SW 1271 (cell line): ENCODE measurements at places on chromosomes 4 and X.

- no peak for DNase-seq
Measured at GRCh38 chrX:153968754-153969124, 2.9 kb downstream of the HCFC1 start.

DNA sequence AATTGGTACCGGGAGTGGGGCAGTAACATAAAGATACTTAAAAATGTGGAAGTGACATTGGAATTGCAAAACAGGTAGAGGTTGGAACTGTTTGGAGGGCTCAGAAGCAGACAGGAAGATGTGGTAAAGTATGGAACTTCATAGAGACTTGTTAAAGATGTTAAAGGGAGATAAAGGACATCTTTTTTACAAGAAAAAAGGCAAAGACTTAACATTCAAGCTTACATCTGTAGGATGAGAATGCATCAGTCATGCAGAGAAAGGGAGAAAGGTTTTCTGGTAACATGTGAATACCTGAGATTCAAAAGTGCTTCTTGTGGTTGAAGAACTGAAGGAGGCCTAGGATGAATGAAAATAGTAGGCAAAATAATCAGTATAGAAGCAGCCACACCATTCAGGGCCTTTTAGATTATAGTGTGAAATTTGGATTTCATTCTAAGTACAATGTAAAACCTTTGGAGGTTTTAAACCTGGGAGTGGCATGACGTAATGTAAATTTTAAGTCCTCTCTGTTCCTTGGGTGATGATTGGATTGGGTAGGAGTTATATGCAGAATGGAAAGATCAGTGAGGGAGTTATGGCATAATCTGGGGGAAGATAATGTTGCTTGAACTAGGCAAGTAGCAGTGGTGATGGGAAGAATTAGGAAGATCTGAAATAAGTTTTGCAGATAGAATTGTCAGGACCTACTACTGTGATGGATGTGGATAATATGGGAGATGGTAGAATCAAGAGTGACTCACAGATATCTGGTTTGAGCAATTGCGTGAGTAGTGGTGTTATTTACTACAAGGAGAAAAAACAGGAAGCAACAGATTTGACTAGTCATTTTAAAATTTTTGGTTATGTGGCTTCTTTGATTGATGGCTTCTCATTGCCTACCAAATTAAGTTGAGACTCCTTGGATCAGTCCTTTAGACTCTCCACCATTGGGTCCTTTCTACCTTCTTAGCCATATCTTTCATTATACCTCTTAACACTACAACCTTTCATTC lies 138.7 kb downstream of the VSIG4 start:
- no peak for DNase-seq

- DNase-seq, result no peak
Measured at GRCh38 chrX:20456971-20457370, 190.3 kb upstream of the RPS6KA3 start.

GRCh38 chr4:177348348-177348747 lies 38.7 kb downstream of the NEIL3 start:
- DNase-seq, result no peak

GRCh38 chr4:772776-773175 lies 53.2 kb downstream of the CPLX1 start:
- no peak for DNase-seq

- DNase-seq, result no peak
Measured at GRCh38 chr4:137703195-137703594, 170.9 kb upstream of the PCDH18 start.

DNA sequence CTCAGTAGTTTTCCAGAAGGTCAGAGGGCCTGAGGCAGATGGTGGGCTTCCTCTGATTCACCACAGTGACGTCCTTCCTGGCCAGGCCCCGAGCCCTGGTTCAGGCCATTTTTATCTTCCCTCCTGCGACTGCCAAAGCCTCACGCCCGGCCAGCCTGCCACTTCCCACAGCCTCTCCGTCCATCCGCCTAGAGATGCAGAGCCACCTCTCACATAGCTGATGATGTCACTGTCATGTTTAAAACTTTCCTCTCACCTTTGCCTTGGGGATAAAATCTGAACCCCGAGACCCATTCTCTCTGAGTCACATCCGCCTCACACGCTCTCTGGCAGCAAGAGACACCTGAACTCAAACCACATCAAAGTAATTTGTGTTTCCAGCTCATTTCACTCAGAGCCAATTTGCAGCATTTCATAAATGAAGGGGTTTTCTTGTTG lies 175.3 kb downstream of the QDPR start:
- DNase-seq, result no peak

- DNase-seq, result no peak
Measured at GRCh38 chrX:2595258-2595657, 94.5 kb upstream of the DHRSX start.

- DNase-seq, result no peak
Measured at GRCh38 chrX:120813982-120814381, 61.7 kb downstream of the CT47B1 start.

- DNase-seq, result no peak
Measured at GRCh38 chrX:85592980-85593379, 213.5 kb upstream of the POF1B start.

DNA sequence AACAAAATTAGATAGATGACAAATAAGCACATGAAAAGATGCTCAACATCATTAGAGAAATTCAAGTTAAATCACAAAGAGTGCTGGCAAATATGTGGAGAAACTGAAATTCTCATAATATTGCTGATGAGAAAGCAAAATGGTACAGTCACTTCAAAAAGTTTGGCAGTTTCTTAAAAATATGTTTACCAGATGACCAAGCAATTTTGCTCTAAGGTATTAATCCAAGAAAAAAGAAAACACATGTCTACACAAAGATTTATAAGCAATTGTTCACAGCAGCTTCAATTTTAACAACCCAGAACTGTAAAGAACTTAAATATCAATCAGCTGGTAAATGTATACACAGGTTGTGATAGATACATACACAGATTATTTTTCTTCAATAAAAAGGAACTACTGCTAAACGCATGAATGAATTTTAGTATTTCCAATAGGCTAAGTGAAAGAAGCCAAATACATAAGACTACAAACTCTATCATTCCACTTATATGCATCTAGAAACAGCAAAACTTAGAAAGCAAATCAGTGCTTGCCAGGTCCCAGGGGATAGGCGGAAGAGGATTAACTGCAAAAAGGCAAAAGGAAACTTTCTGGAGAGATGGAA lies 11.7 kb downstream of the OTUD4 start:
- no peak for DNase-seq

GRCh38 chr4:105568584-105568983 lies 16.2 kb downstream of the ARHGEF38 start:
- no peak for DNase-seq

DNA sequence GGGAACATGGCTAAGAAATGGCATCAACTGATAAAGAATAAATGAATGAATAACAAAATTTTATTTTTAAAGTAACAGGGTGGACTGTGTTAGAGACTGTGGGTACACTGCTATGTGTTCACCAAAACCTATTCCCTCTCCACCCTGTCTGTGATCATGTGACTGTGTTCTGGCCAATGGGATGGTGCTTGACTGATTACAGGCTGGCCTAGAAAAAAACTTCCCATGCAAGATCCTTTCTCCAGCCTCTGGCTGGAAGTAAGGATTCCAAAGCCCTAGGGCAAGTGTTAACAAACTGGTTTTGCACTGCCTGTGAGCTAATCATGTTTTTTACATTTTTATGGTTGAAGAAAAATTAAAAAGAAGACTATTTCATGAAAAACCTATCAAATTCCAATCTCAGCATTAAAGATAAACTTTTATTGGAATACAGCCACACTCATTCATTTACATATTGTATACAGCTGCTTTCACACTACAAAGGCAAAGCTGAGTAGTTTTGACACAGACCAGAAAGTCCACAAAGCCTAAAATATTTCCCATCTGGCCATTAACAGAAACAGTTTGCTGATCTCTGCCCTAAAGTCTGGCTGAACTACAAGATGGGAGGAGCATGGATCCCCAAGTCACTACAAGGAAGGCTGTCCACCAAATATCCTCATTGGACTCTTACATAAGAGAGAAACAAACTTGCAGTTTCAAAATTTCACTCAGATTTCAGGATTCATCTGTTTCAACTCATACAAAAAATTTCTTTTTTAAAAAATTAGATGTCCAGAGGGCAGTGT lies 133.2 kb downstream of the ARHGAP6 start:
- no peak for DNase-seq

GRCh38 chr4:125704726-125705125 lies 390.0 kb downstream of the FAT4 start:
- DNase-seq, result peak; percentile 10

DNA sequence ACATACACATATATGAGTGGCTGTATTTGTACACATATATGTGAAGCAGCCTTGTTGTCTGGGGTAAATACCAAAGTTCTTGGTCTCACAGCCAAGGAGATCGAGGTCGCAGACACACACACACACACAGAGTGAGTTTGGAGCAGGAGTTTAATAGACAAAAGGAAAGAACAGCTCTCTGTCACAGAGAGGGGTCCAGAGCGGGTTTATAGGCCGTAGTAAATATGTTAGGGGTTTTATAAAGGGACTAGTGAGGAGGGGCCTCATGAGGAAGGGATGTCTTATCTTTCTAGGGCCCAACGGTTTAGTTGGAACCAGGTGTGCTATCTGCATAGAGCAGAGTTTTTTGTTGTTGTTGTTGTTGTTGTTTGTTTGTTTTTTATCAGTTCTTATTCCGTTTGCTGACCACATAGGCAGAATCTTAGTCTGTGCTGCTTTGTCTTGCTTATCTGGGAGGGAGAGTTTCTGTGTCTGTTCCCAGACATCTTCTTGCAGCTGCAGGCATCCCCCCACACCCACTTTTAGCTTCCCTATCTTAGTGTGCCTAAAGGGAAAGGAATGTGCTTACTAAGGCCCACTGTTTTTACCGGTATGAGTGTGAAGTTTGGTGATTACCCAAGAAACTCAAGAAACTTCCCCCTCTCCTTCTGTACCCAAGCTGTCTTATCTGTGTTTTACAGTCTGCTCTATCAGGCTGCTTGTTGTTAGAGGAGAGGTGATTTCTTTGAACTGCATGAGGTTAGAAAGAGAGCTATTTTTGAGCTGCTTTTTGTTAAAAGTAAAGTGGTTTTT lies 91.9 kb downstream of the TENT5D start:
- DNase-seq, result no peak

GRCh38 chr4:4344915-4345527 lies 41.9 kb upstream of the NSG1 start:
- DNase-seq, result no peak

GRCh38 chrX:135973025-135973547 lies 702 bp downstream of the MMGT1 start:
- peak; percentile 43 for DNase-seq

DNA sequence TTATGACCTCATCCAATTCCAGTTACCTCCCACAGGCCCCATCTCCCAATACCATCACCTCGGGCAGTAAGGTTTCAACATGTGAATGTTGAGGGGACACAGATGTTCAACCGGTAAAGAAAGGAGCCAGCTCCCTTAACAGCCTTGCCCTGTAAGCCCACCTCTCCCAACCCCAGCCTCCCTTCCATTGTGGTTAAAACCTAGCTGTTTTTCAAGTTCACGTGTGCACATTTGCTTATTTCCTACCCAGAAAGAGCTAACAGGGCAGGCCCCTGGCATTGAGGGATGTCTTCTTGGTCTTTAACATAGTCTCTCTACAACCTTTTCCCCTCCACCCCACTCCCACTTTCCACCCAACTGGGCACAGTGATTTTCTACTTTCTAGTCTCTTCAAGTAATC lies 385.7 kb downstream of the FBXW7 start:
- DNase-seq, result no peak

DNA sequence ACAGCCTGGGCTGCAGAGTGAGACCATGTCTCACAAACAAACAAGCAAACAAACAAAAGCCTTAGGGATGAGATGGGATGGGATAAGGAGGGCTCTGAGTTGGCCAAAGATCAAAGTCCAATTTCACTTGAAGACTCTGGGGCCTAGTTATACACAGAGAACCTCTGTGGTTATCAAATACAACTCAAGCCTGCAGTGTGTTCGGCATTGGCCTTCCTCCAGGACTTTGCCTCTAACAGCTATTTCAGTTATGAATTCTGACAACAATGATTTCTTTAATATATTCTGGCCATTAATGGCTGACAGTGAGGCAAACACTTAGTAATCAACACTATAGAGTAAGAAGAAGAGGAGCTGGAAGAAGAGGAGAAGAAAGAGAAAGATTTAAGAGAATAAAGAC lies 171.1 kb downstream of the PDGFRA start:
- DNase-seq, result no peak

DNA sequence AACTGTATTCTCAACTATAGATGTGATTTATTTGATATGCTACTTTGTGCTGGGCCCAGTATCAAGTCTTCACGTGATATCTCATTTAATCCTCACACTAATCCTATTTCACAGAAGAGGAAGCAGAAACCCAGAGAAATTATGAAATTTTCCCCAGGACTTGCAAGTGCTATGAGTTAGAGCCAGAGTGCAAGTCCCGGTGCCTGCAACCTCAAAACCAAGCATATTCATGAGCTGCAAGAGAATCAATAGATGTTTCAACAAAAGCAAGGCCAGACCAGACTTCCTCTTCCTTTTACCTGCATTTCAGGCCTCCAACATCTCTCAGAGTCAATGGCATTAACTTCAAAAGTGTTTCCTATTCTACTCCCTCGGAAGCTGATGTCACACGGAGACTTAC lies 92.2 kb upstream of the GATB start:
- no peak for DNase-seq

- DNase-seq, result no peak
Measured at GRCh38 chrX:63250253-63250868, 100.8 kb downstream of the SPIN4 start.

DNA sequence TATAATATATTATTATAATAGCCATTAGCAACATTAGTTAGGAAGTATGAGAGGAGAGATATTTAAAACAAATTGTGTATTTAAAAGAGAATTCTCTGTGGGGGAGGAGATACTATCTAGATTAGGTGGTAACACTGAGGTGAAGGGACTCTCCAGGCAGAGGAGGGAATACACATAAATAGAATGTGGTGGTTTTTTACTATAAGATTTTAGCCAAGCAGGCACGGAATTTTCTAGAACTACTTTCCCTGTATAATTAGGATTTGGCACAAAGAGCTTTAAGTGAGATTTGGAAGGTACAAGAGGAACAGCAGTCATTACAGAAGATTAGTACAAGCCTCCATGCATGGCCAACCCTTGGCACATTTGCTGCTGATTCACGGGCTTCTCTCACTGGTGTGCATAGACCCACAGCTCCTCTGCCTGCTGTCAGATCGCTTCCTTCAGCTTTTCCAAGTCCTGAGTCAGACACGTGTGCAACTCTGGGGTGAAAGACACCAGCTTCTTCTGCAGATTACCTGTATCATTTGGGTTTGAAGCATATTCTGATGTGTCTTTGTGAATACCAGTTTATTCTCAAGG lies 685.5 kb downstream of the KCTD8 start:
- DNase-seq, result no peak

DNA sequence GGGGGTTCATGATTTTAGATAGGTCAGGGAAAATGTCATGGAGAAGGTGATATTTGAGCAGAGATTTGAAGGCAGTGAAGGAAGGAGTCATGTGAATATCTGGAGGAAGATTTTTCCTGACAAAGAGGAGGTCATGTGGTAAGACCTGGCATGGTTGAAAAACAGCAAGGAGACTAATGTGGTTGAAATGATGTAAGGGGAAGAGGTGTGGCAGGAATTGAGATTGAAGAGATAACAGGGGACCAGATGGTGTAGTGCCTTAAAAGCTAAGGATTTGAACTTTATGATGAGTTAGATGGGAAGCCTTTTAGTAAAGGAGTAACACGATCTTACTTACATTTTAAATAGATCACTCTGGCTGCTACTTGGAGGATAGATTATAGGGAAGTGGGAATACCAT lies 210.9 kb downstream of the RTL9 start:
- DNase-seq, result no peak

- DNase-seq, result no peak
Measured at GRCh38 chr4:102172341-102172740, 172.9 kb downstream of the SLC39A8 start.

GRCh38 chr4:161121451-161121850 lies 1042.3 kb downstream of the FSTL5 start:
- DNase-seq, result no peak
